Mucosa of gallbladder (tissue), 1 donor: ENCODE measurements at places on chromosomes 3 and 15. TPM values are rescaled to one million over a fixed set of nuclear protein-coding genes. Genes with fewer than 3 reads are reported as not detected.

Gene CYP8B1
- 2.8 TPM for total RNA-seq

GRCh38 chr3:42302924-42303634 is 37.1 kb upstream of the CCK start:
- no peak for DNase-seq

Gene C3orf70
- 20.0 TPM for total RNA-seq

- no peak for DNase-seq
Measured at GRCh38 chr3:196280689-196281440, 6.7 kb downstream of the PCYT1A start.

DNA sequence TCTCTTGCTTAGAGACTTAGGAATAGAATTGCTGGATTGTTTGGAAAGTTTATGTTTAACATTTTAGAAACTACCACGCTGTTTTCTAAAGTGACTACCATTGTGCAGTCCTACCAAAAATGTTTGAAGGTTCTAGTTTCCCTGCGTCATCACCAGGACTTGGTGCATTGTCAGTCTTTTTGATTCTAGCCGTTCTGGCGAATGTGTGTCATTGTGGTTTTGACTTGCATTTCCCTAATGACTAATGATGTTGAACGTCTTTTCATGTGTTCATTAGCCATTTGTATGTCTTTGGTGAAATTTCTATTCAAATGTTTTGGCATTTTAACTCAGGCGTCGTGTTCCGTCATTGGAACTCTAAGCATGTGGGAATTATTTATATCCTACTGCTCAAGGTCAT is 58.0 kb downstream of the CHD2 start:
- no peak for DNase-seq
